ENCODE measurements at places on chromosomes 12 and 14.

- DNase-seq = no peak
Measured at GRCh38 chr14:46480817-46481216, 170.8 kb downstream of the RPL10L start.

- DNase-seq = no peak
Measured at GRCh38 chr14:52189325-52189724, 78.2 kb upstream of the PTGDR start.

- no peak for DNase-seq
Measured at GRCh38 chr14:67881225-67881624, 61.6 kb downstream of the RAD51B start.

- DNase-seq = no peak
Measured at GRCh38 chr14:38496092-38496491, 240.2 kb upstream of the CLEC14A start.

- DNase-seq = no peak
Measured at GRCh38 chr12:51705450-51705849, 114.4 kb downstream of the SCN8A start.

DNA sequence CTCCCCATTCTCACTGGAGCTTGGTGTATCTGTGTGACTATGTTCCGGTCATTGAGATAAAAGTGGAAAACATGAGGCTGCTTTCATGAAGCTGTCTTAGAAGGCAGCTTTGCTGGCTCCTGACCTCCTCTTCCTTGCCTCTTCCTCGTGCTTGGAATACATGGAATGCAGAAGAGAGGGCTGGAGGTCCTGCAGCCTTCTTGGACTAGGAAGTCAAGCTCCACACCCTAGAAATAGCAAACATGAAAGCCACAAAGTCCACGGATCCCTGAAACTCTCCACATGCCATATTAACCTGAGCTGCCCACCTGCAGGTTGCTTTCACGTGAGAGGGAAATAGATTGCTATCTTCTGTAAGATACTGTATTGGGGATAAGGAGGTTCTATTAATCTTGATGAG, 51.0 kb downstream of the FZD10 start:
- DNase-seq = no peak

DNA sequence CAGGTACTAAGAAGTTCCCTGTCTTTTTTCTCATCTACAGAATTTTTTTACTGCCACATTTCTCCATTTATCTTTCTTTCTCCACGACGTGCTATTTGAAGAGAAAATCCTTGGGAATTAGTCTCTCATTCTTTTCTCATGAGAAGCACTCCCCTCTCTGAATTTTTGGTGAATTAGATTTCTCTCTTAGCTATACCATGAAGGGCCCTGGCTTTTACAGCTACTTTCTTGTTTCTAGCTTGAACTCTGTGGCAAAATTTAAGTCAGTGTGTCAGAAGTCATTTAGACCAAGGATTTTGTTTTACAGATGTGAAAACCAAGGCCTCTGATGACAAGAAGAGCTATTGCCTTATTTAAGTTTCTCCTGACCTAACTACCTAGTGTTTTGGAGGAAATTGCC, 213.1 kb downstream of the AEBP2 start:
- no peak for DNase-seq

- DNase-seq = no peak
Measured at GRCh38 chr12:108296945-108297344, 42.2 kb downstream of the CMKLR1 start.

GRCh38 chr12:33587784-33588712, 148.4 kb upstream of the SYT10 start:
- no peak for DNase-seq

DNA sequence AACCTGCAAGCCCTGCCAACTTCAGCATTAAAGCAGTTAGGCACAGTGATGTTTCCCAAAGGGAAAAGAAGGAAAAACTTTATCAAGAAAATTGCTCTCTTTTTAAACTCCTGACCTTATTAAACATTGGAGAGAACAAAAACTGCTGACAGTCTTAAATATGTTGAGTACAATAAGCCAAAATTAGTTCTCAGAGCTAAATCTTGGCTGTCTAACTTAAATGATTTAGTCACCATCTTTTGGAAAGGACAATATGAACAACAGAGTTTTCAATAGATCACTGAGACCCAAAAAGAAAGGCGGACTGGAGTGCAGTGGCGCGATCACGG, 70.8 kb downstream of the DUSP6 start:
- DNase-seq = no peak

DNA sequence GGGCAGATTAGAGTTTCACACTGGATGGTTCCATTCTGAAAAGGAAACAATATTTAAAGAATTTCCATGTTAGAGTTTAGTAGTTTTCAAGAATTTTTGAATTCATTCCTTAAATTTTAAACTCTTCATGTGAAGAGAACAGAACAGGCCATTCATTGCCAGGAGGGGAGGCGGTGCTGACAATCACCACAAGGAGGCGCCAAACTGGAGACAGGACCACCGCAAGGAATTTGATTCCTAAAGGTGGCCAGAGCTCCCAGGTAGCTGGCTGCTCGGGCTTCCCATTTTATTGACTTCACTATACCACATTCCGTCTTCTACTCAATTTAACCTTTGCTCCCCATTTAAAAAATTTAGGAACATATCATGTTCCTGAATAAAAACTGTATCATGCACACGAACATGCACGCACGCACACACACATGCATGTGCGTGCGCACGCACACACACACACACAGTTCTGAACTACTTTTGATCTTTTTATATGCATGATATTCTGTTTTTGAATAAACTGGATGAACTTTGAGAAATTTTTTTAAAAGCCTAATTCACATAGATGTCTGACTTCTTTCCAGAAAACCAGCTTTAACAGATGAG, 101.2 kb downstream of the NELL2 start:
- peak; percentile 15 for DNase-seq

DNA sequence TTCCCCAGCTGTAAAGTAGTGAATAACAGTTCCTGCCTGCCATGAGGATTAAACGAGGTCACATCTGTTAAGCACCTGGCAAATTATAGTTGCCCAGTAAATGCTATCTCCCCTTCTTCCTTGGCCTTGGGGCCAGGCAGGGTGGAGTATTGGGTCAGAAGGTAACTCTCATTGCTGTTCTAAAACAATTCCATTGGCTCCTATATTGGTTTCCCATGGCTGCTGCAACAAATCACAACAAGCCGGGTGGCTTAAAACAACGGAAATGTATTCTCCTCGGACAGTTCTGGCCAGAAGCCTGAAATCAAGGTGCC, 31.9 kb downstream of the MMAB start:
- DNase-seq = no peak

GRCh38 chr14:60487211-60487610, 1.3 kb upstream of the C14orf39 start:
- DNase-seq = no peak

- DNase-seq = no peak
Measured at GRCh38 chr12:40382217-40382616, 157.4 kb downstream of the LRRK2 start.

- DNase-seq = no peak
Measured at GRCh38 chr12:114616081-114616480, 67.9 kb downstream of the TBX3 start.

Data from HCT116 (cell line).